ENCODE measurements at places on chromosomes 7 and 10. TPM values are rescaled to one million over a fixed set of nuclear protein-coding genes. Genes with fewer than 3 reads are reported as not detected.

The TCTN3 gene
- total RNA-seq: 45.9 TPM

The GPR85 gene
- total RNA-seq: 1.2 TPM

The BHLHA15 gene
- 4.8 TPM for total RNA-seq

DNA sequence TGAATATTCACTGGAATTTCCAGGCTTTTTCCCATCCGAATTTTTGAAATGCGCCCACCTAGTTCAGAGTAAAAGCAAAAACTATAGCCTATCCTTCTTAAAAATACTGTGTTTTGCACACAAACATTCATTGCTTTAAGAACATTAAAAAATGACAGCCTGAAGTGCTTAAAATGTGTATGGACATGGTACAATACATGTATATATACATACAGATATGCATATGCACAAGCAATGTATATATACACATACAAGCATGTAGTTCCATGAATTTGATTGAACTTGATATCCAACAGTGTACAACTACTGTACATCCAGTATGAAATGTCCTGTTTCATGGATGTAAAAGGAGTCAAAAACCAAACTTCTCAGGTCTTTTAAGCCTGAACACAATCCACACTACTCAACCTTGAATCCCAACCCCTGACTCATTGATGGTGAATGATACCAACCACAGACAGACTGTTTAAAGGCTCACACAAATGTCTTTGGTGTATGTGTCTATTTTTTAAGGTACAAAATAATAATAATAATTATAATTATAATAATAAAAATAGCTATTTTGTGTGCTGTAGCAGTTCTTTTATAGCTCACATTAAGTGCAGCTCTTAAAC is 14.8 kb downstream of the INHBA start:
- H3K27me3 ChIP-seq: no peaks in the 10 kb centered on the region
- no peak overlapping the region for H3K4me3 ChIP-seq
- H3K4me1 ChIP-seq: peaks cover 4% of the 10 kb centered on the region
- no peak for DNase-seq
- no peak overlapping the region for H3K27ac ChIP-seq
- H3K36me3 ChIP-seq: no peaks in the 10 kb centered on the region

DNA sequence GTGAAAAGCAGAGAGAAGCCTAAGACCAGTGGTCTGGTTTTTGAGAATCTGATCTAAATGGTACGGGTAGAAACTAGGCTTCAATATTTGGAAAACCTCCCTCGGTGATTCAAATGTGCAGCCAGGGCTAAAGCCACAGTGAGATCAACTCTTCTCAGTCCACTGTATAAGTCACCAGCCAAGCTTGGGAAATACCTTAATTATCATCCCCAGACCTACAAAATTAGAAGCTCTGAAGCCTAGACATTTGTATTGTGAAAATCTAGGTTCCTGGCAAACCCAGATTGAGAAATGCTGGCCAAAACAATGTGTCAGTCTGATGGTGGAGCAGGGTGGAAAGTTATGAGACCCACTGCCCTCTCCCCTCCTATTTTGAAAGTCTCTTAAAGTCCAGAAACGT is 131.7 kb downstream of the DGKI start:
- H3K36me3 ChIP-seq: no peaks in the 10 kb centered on the region
- no peak overlapping the region for H3K4me3 ChIP-seq
- H3K27ac ChIP-seq: no peak overlapping the region
- H3K27me3 ChIP-seq: no peaks in the 10 kb centered on the region
- DNase-seq: no peak
- H3K4me1 ChIP-seq: peaks cover 22% of the 10 kb centered on the region

- H3K4me3 ChIP-seq: no peak overlapping the region
- no peaks in the 10 kb centered on the region for H3K36me3 ChIP-seq
- no peaks in the 10 kb centered on the region for H3K4me1 ChIP-seq
- H3K27me3 ChIP-seq: no peaks in the 10 kb centered on the region
Observed at GRCh38 chr7:119571666-119572065, 701.3 kb upstream of the KCND2 start.

DNA sequence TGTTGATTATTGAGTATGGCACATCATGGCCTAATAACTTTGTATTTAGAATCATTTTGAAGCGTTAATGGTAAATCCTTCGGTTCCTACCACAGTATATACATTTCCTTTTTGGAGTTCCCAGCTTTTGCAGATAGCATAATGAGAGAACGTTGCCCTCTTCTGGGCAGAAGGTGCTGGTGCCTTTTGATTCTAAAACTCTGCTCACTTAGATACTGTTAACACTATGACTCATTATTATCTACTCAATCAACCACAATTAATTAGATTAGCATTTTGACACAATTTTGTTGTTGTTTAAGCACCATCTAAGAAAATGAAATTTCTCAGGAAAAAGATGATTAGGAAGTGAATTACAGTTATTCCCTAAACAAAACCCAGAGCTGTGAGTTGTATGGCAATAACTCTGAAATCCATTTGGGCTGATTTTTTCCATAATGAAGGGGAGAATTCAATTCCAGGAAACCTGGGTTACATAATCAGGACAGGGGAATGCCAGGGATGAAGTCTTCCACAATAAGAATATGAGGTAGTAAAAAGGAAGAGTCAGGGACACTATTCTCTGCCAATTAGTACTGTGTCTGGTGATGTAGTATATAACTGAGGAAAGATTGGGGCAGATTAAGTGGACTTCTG is 11.5 kb upstream of the DLD start:
- H3K4me3 ChIP-seq: no peak overlapping the region
- H3K27me3 ChIP-seq: no peaks in the 10 kb centered on the region
- H3K4me1 ChIP-seq: no peaks in the 10 kb centered on the region
- DNase-seq: peak; percentile 65
- no peak overlapping the region for H3K27ac ChIP-seq
- no peaks in the 10 kb centered on the region for H3K36me3 ChIP-seq

GRCh38 chr7:120997882-120998474 is 9.5 kb downstream of the CPED1 start:
- H3K27ac ChIP-seq: no peak overlapping the region
- no peaks in the 10 kb centered on the region for H3K27me3 ChIP-seq
- no peaks in the 10 kb centered on the region for H3K4me1 ChIP-seq
- no peaks in the 10 kb centered on the region for H3K36me3 ChIP-seq

DNA sequence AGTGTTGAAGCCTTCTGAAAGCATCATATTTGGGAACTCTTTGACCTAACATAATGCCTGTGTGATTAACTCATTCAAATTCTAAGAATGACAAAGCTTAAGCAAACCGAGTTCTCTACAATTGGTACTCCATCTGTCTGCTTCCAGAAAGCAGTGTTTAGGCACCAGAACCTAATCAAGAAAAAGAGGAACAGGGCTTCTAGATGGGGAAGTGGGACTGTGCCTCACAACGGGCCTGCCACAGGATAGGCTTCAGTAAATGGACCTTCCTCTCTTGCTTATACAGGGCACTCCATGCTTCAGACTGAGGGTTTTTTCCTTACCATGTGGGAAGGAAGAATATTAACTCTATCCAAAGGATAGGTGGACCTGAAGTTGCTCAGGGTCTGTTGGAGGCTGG is 808.1 kb downstream of the XPNPEP1 start:
- no peak overlapping the region for H3K27ac ChIP-seq
- H3K4me3 ChIP-seq: no peak overlapping the region
- no peaks in the 10 kb centered on the region for H3K36me3 ChIP-seq
- H3K27me3 ChIP-seq: no peaks in the 10 kb centered on the region

- peak; percentile 73 for DNase-seq
- H3K36me3 ChIP-seq: no peaks in the 10 kb centered on the region
- peak overlapping the region; percentile 30 for H3K4me3 ChIP-seq
Observed at GRCh38 chr7:66099551-66100407, 14.9 kb upstream of the CRCP start.
